ENCODE measurements at places on chromosomes 2 and 18.

- peak; percentile 70 for DNase-seq
Observed at GRCh38 chr2:9336241-9336575, 87.1 kb downstream of the ITGB1BP1 start.

DNA sequence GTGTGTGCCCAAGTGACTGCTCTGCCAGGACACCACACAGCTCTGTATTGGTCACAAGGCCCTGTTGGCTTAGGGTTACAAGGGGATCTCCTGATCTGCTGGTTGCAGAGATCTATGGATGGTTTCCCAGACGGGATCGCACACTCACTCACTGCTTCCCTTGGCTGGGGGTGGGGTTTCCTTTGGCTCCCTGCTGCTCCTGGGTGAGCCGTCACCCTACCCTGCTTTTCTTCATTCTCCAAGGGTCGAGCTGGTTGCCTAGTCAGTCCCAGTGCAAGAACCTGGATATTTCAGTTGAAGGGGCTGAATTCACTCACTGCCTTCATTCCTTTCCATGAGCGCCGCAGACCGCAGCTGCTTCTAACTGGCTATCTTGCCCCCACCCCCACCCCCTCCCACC, 56.3 kb downstream of the GTF3C3 start:
- DNase-seq = no peak

- DNase-seq = no peak
Observed at GRCh38 chr2:133581010-133581760, 12.9 kb upstream of the NCKAP5 start.

- DNase-seq = no peak
Observed at GRCh38 chr2:17476830-17477229, 41.4 kb downstream of the RAD51AP2 start.

DNA sequence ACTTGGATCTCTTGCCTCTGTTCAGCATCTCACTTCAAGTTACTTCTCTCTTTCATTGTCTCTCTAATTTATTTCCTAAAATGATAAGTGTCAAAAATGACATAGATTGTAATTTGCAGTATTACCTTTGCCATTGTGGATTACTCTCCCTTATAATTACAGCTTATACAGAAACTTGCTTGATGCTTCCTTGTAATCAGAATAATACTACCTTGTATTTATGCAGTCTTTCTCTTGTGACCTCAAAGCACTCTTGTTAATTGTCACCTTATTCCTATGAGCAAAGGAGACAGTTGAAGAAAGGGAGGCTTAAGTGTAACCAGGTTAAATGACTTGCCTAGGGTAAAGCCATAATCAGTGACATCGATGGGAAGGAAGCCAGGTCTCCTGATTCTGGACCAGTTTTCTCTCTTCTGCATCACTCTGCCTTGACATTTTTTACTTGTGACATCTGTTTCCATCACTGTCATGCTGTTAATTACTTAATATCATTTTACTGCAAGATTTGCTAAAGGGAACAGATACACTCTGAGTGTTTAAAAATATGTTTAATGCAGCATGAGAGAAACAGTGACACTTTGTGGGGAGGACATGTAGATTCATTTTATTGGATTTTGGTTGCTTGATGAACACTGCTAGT, 388.6 kb downstream of the PARD3B start:
- DNase-seq = no peak

GRCh38 chr2:120982598-120982997, 246.9 kb downstream of the GLI2 start:
- no peak for DNase-seq

DNA sequence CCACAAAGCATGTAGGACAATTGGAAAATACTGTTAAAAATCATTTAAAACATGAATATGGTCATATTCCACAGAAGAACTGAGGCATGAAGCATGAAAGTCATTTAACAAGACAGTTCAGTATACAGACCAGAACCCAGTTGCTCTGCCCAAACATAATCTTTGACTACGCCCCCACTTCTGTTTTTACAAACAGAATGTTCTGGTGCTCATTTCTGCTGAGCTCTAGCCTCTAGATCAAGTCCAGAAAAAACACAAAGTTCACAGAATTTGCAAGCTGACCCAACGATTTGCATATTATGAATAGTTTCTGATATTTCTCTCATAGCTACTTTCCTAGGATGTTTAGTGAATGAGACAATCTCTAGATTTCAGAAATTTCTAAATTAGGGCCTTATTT, 424.9 kb downstream of the PID1 start:
- DNase-seq = no peak

GRCh38 chr18:78641689-78642231, 337.9 kb upstream of the SALL3 start:
- DNase-seq = no peak

DNA sequence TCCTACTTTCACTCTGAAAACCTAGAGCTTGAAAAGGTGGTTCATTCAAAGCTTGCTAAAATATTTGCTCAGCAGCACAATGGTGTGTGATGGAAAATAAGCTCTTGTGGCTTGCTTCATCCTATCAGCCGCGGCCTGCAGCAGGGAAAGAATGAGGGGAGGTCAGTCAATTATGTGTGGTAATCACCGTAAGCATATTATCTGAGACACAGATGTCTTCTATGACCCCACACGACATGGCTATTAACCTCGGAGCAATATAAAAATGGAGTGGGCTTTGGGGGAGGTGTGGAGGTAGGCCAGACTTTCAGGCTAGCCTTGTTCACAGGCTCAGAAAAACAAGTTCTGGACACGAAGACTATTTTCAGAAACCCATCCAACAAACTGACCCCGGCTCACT, 98.4 kb upstream of the SIX3 start:
- peak; percentile 80 for DNase-seq

- peak; percentile 45 for DNase-seq
Observed at GRCh38 chr2:68317971-68318913, 1.5 kb downstream of the CNRIP1 start.

GRCh38 chr2:120750488-120751210, 15.0 kb downstream of the GLI2 start:
- DNase-seq = no peak

DNA sequence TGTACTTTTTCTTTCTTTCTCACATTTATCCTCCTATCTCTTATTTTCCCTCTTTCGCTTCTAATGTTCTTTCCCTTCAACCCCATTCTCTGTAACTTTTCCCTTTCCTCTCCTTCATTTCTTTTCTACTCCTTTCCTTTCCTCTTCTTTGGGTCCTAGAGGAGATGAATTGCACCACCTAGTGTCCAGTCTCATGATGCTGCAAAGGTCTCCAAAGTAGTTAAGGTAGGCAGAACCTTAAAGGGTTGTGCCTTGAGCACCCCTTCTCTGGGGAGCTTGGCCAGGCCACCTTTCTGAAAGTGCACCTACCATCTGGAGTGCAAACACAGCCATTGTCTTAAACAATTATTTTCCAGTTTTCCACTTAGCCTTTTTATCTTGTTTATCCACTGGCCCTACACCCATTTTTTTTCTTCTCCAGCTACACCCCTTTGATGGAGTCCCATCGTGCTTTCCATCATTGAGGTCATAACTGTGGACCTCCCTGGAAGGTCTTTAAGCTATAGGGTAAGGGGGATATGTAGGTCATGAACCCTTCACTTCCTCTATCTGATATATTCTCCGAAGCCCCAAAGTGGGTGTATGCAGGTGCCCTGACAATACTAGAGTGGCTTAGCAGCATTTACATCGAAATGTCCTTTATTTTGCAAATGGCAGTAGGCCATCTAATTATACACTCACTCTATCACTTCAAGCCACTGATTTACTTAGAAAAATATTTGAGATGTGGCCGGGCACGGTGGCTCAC, 155.9 kb downstream of the ESCO1 start:
- peak; percentile 79 for DNase-seq

DNA sequence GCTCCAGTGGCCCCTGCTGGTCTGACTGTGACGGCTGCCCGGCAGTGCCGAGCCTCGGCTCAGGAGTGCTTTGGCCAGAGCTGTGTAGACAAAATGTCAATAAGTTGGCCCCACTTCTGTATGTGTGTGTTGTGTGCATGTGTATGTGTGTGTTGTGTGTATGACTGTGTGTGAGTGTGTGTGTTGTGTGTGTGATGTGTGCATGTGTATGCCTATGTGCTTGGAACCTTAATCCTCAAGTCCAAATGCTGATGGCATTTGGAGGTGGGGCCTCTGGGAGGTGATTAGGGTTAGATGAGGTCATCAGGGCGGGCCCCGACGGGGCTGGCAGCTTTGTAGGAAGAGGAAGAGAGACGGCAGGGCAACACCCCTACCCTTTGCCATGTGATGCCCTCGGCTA, 269.0 kb downstream of the DCDC2C start:
- no peak for DNase-seq
